ENCODE measurements at places on chromosomes 11 and 22. TPM values are rescaled to one million over a fixed set of nuclear protein-coding genes. Genes with fewer than 3 reads are reported as not detected.

Gene ARHGAP8
- total RNA-seq: 114 TPM

Gene OR52I2
- not detected for total RNA-seq

Gene OR51E2
- not detected for total RNA-seq

- no peak for DNase-seq
Measured at GRCh38 chr11:643366-643765, 6.3 kb downstream of the DRD4 start.

DNA sequence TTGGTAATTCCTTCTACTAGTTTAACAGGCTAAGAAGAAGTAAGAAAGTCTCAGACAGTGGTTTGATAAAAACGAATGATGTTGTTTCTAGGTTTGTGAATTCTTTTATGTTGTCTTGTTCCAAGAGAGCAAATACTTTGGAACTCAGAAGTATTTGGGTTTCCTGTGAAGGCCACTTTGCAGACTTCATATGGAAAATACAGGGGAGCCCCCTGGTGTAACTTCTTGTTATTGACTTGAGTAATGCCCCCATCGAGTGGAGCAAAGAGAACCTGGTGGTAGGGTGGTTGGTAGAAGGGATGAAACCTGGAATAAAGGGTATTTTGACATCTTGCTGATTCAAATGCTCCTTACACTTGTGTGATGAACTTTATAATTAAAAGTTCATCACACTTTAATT, 40.0 kb upstream of the PTH start:
- DNase-seq: no peak

GRCh38 chr11:43124272-43124935, 187.4 kb upstream of the API5 start:
- no peak for DNase-seq

DNA sequence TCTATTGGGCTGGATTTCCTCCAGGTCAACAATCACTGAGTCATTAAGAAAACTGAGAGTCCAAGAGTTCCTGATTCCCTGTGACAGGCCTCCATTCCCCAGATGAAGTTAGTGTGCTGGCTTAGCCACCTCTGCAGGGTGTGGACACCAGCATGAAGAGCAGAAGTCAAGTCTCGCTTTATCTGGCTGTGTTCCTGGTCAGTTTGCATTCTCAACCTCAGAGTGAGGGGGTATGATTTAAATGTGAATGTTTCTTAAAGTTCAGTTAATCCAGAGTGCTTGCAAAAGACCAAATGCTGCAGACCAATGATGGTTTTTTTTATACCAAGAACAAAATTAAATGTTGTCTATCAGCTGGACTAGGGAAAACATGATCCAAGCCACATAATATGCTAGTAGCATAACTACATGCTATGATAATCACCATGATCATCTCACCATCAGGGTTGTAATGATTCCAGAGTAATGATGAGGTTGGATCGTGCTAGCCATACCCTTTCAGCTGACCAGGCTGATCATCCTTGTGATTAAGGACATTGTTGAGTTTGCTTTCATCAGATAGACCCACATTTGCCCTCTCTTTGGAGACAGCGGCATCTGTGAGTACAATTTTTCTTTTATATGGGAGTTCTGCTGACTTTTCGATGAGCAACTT, 145.8 kb upstream of the ARHGAP20 start:
- DNase-seq: no peak

DNA sequence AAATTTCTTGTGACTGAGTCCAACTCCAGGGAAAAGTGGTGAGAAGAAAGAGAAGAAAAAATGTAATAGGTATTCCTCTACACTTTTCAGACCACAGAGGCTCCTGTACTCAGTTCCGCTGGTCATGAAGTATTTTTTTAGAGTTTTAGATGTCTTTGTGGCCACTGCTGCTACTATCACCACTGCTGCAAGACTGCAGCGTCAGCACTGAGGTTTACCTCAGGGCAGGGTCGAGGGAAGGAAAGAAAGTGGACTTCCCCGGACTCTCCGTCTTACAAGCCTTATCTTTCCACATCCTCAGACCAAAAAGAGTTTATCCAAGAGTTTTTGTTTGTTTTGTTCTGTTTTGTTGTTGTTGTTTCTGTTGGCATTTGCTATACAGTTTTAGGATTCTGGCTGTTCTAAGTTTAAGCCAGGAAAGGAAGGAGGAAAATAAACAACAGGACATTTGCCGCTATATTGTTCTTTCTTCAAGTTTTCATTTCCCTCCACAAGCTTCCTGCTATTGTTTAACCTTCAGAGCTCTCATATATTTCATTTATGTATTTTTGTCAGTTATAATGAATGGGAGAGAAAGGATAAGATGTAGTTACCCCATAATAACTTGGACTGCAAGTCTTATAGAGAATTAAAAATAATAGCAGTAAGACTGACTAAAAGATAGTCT, 919.3 kb downstream of the NTM start:
- no peak for DNase-seq
